Activated CD4-positive, alpha-beta T cell treated with anti-CD3 and anti-CD28 coated beads, Interleukin-2, amount 10 ng/mL, durations not matched to agents 7 days and 5 days (primary cell): ENCODE measurements at places on chromosomes 3 and 15. TPM values are rescaled to one million over a fixed set of nuclear protein-coding genes. Genes with fewer than 3 reads are reported as not detected.

Gene RCCD1
- 35.9 TPM for total RNA-seq

Gene ALG1L2
- 0.96 TPM for total RNA-seq

Gene XCR1
- total RNA-seq, result not detected

Gene FAM43A
- total RNA-seq, result 0.54 TPM

Gene PDZRN3
- not detected for total RNA-seq

Gene MEX3B
- total RNA-seq, result 1.2 TPM

Gene RTP1
- total RNA-seq, result not detected

Gene CTXND1
- total RNA-seq, result not detected

Gene HEMK1
- 49.0 TPM for total RNA-seq

Gene GPR87
- total RNA-seq, result 0.40 TPM

Gene DNAH12
- 0.06 TPM for total RNA-seq

Gene GOLGA8B
- 111 TPM for total RNA-seq

Gene ALPK3
- total RNA-seq, result 0.27 TPM

Gene AHSG
- total RNA-seq, result not detected

Gene SLC12A1
- not detected for total RNA-seq

Gene KLF15
- not detected for total RNA-seq

Gene ADAMTS17
- 5.0 TPM for total RNA-seq

Gene SLC28A1
- not detected for total RNA-seq

Gene STRIT1
- not detected for total RNA-seq

Gene AMIGO3
- total RNA-seq, result not detected

Gene HOMER2
- total RNA-seq, result 10.3 TPM

Gene SLCO2A1
- not detected for total RNA-seq

Gene PPM1L
- total RNA-seq, result 5.8 TPM

Gene BCL6
- 12.7 TPM for total RNA-seq
